ENCODE measurements at places on chromosomes 7 and 10.

DNA sequence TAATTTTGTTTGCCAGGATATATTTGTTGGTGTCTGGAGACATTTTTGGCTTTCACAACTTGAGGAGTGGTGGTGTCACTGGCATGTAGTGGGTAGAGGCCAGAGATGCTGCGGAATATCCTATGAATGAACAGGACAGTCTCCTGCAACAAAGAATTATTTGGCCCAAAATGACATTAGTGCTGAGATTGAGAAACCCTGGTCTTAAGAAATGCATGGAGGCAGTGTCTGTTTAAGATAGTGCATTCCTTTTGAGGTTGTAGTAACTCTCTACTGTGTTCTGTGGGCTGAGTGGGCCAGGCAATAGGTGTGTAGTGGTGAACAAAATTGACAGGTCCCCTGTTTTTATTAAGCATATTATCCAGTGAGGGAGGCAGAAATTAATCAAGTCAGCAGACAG, 165.5 kb downstream of the CDK14 start:
- DNase-seq = no peak

DNA sequence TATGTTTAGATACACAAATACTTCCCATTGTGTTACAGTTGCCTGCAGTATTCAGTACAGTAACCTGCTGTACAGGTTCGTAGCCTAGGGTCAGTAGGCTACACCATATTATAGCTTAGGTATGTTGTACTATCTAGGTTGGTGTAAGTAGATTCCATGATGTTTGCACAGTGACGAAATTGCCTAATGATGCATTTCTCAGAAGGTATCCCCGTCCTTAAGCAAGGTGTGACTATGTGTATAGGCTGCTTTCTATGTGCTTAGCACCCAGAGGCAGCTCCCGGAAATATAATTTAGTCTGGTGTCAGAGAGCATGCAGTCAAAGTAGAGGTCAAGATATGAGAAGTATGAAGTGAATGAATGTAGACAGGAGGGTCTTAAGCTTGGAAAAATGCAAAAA, 9.8 kb downstream of the MAPK8 start:
- no peak for DNase-seq

GRCh38 chr7:82926477-82926876, 236.2 kb downstream of the PCLO start:
- no peak for DNase-seq

DNA sequence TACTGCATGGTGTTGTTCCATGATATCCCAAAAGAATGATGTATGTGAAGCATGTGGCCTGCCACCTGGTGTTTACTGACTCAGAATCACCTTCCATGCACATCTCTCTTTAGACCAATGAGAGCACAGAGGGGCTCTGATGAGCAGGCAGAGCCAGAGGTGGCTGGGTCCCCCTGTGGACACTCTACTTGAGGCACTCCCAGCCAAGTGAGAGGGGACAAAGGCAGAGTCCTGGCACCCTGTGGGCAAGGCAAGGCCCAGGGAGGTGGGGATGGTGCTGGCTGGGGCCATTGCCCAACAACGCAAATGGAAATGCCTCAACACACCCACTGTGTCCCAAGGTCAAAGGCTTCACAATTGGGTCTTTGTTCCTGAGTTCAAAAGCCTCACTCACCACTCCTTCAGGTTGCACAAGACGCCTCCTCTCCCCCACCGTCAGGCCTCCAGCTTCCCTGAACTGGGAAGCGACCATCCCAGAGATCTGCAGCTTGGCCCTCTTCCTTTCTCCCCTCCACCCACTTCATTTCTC, 164.6 kb downstream of the NEURL1 start:
- DNase-seq = no peak

GRCh38 chr10:26699631-26700030, 2.1 kb downstream of the PDSS1 start:
- DNase-seq = no peak

- DNase-seq = no peak
Observed at GRCh38 chr10:105964009-105964408, 1200.5 kb downstream of the SORCS1 start.

GRCh38 chr7:141838581-141838980, 2.7 kb downstream of the PRSS37 start:
- no peak for DNase-seq

GRCh38 chr10:50508315-50509051, 115.3 kb downstream of the SGMS1 start:
- no peak for DNase-seq

GRCh38 chr10:126749015-126749655, 78.6 kb upstream of the C10orf90 start:
- peak; percentile 26 for DNase-seq

GRCh38 chr7:48638041-48638440, 286.3 kb upstream of the CDC14C start:
- no peak for DNase-seq

- no peak for DNase-seq
Observed at GRCh38 chr7:95725205-95725604, 47.1 kb upstream of the DYNC1I1 start.

GRCh38 chr7:120190566-120190965, 82.4 kb upstream of the KCND2 start:
- no peak for DNase-seq

DNA sequence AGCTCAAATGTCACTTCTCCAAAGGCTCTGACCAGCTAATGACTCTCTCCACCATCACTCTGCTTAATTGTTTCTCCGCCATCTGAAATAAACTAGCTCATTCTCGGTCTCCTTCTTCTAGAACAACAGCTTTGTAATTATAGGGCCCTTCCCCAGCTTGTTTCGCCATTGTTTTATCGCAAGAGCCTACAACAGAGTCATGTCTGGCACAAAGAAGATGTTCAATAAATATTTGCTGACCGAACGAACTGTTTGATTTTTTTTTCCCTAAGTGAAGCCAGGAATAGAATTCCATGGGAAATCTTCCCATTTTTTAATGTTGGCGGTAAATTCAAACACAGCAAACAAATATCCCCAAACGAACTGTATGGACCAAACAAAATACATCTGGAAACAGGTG, 63.8 kb upstream of the NMT2 start:
- no peak for DNase-seq

GRCh38 chr7:78616539-78616938, 818.0 kb downstream of the PHTF2 start:
- no peak for DNase-seq

DNA sequence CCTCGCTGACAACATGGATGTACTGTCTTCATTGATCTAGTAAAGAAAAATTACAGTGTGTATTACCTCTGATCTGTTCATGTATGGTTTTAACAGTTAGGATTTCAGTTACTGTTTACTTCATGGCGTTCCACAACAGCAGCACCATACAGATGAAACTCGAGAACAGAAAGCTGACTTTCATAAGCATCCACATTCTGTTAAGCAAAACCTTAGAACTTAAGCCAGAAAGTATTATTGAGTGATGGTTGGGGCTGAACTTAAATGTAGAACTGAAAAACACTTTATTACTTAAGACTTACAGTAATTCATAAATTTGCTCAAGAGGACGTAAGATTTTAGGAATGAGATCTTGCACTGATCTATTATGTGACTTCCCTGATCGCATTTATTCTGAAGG, 3.7 kb downstream of the MRPL32 start:
- DNase-seq = no peak

DNA sequence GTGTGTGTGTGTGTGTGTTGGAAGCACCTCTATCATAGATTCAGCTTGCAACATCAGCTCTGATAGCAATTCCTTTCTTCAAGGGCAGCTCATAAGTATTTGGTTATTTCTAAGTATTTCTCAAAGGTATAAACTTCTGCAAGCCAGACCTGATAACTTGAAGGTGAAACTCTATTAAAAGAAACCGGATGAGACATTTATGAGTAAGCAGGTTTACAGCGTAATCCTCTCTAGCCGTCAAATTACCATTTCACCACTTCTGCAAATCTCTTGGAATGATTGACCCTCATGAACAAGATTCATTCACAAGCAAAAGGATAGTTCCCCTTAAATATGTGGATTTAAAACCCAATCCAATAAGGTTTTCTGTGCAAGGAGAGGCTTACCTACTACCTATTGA, 23.1 kb downstream of the PDE1C start:
- DNase-seq = no peak

- DNase-seq = no peak
Observed at GRCh38 chr10:84469470-84469869, 141.1 kb downstream of the CCSER2 start.

GRCh38 chr10:5524641-5525560, at the start of gene CALML3:
Gene CALML3, plus strand, starts transcription at chr10:5524961. Its CDS starts 125 bp downstream, at chr10:5525086.
- DNase-seq = no peak

DNA sequence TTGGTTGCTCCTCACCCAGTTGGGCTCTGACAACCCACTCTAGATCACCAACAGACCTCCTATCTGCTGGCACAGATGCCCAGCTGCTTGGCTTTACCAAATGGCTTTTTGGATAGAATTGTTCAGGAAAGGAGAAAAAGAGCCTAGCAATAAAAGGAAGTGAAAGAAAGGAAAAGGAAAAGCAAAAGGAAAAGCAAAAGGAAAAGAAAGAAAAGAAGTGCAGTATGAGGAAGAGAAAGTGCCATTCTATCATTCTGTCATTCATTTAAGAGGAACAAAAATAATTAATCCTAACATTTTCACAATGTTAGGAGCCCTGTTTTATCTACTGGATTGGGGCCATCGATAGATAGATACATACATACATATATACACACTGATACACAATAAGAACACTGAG, 353.6 kb downstream of the THSD7A start:
- DNase-seq = no peak

DNA sequence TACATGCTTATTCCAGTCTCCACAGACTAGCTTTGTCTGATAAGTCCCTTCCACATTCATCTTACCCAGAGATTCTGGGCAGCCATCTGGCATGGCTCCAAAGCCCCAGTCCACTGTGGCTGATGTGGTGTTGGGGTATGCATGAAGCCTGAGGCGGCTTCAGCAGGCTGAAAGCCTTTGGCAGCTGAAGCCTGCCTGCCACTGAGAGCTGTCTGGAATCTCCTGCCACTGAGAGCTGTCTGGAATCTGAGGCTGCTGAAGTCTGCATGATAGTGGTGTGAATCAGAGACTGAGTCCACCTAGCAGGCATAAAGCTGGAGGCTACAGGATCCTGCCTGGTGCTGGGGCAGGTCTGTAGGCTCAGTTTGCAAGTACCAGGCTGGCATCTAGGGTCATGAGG, 87.1 kb downstream of the DYNC1I1 start:
- DNase-seq = peak; percentile 65

- no peak for DNase-seq
Observed at GRCh38 chr7:81736091-81736490, 33.8 kb downstream of the HGF start.

DNA sequence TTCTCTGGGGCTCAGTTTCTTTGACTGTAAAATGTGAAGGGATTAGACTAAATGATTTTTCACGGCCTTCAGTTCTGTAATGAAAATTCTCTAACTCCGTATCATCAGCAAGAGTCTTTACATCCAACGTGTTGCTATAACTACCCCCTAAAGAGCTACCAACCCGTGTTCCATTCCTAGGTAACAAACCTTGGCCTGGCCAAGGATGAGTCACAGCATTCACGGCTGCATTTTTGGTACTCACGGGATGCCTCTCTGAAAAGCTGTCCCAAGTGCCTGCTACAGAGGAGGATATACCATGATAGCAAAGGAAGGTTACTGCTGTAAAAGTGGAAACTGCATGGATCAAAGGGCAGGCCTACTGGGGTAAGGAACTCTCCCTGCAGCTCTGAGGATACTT, 5.9 kb downstream of the LRRC4 start:
- no peak for DNase-seq

DNA sequence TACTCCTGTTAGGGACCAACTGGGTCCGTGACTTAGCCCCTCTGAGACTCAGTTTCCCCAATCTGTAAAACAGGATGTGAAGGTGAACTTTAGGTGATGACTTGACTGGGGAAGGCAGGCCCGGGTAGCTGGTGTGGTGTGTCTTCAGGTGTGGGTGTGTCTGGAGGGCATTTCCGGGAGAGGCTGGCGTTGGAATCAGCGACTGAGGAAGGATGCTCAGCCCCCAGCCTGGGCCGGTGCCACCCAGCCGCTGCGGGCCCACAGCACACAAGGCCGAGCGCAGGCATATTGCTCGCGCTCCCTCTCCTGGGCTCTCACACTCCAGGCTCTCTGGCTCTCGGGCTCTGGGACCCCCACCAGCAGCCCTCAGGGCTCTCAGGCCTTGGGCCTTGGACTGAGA, 31.7 kb upstream of the CNPY1 start:
- DNase-seq = no peak

GRCh38 chr7:52481571-52481970, 553.9 kb upstream of the POM121L12 start:
- DNase-seq = no peak

GRCh38 chr7:158935062-158935461, 78.7 kb downstream of the DYNC2I1 start:
- no peak for DNase-seq

DNA sequence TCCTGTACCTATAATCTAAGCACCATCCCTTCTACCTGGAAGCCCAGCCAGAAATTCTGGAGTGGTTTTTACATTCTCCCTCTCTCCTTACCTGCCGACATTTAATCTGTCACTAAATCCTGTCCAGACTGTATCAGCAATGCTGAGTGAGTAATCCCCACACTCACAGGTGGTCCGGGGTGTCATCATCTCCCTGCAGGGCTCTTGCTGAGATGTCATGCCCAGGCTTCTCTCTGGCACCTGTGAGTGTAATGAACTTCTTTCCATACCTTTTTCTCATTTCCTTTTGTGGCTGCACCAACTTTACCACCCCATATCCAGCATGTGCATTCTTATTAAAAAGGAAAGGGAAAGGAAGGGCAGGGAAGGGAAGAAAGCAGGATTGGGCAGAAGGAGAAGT, 355.2 kb downstream of the CCSER2 start:
- DNase-seq = no peak

- no peak for DNase-seq
Observed at GRCh38 chr10:33142295-33142694, 184.3 kb upstream of the ITGB1 start.

DNA sequence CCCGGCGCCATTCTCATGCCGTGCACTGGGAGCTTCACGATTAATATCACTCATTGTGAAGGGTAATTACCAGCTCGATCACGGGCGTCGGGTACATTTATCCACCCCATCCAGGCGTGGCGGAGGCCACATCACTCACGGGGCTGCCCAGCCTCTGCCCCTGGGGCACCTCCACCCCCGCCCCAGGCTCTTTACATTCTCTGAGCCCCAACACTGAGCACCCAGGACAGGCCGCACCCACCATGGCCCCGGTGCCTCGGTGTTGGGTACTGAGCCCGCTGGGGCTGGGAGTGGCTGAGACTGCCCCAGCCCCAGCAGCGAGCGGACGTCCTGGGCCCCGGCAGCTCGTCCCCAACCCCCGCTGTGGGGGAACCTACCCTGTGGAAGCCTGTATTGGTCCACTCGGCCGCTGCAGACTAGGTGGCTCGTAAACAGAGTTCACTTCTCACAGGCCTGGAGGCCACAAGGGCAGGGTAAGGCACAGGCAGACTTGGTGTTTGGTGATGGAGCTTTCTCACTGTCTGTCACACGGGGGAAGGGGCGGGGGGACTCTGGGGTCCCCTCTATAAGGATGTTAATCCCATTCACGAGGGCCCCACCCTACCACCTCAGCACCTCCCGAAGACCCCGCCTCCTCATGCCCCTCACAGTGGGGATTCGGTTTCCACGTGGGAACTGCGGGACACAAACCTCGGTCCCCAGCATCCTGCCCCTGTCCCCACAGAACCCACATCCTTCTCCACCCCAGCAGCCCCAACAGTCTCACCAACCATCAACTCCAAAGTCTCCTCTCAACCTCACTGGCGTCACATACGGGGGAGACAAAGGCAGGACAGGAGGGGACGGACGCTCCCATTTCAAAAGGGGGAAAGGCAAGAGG, 184.1 kb downstream of the ELFN1 start:
- no peak for DNase-seq

GRCh38 chr7:36677769-36678437, 46.4 kb downstream of the AOAH start:
- DNase-seq = no peak

GRCh38 chr7:55488216-55488615, 84.1 kb downstream of the VOPP1 start:
- DNase-seq = no peak
